ENCODE measurements at places on chromosomes 2 and 18. TPM values are rescaled to one million over a fixed set of nuclear protein-coding genes. Genes with fewer than 3 reads are reported as not detected.

DNA sequence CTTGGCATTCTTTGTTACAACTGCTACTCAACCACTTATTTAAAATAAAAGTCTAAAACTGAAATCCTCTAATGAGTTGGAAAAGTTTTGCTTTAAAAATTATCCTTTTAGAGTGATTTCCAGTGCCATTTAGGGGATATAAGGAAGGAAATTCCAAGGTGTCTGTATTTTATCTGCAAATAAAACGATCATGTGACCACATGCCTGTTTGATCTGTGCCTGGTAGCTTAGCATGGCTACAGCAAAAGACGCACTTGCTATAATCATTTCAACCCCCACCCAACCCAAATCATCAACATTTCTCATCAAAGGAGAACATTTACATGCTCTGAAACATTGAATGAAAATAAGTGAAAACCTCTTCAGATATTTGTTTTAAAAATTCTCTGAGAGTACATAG, 615.1 kb downstream of the IRS1 start:
- no peak for DNase-seq

DNA sequence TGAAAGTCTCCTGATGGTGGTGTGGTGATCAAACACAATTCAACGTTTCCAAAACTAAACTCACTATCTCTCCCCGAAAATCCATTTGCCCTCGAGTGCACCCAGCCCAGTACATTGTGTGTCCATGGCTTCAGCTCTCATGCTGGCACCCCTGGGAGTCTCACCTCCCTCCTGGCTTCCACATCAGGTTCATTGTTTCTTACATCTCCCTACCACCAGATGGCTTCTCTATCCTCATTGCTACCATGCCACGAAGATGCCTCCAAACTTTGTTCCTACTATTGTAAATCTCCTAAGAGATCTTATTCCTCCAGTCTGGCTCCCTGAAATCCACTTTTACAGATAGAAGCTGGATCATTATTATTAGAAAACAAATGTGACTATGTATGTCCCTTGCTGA, 197.0 kb downstream of the MYT1L start:
- DNase-seq = no peak

DNA sequence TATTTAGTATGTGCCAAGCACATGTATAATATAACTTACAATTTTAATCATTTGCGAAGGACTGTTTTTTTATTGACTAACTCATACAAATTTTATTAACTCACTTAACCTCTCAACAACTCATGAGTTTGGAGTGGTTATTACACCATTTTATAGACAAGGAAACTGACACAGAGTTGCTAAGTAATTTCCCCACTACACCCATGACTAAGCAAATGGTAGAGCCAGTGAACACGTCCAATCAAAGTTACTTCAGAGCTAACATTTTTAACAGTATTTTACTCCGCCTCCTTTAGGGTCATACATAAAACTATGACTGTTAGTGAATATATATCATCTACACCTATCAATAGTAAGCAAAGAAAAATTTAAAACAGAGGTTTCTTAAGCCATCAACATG, 556.7 kb upstream of the FSIP2 start:
- no peak for DNase-seq

DNA sequence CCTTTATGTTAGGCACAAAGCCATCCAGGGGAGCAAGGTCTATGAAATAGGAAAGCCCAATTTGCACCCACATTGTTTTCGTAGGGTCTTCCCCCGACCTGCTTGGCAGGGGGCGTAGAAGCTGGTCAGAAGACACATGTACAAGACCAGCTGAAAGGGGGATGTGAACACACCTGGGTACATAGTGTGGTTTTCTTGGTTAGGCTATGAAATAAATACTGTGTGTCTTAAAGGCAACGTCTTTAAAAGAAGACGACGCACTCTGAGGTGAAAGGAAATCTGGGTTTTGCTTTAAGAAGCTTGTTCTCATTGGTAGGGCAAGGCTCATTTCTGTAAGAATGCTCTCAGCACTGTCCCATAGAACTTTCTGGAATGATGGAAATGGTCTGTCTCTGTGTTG, 60.0 kb upstream of the KLF7 start:
- DNase-seq = no peak

DNA sequence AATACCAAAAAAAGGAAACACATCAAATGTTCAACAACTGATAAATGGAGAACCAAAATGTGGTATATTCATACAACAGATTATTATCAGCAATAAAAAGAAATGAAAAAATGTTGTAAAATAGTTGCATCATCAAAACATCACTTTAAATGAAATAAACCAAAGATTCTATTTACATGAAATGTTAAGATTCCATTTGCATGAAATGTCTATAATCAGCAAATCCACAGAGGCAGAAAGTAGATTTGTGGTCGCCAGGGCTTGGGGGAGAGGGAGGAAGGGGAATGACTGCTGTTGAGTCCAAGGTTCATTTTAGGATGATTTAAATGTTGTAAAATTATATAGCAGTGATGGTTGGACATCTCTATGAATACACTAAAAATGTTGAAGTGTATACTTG, 181.9 kb downstream of the RTP5 start:
- no peak for DNase-seq

GRCh38 chr18:37006742-37007141, 177.8 kb downstream of the KIAA1328 start:
- no peak for DNase-seq

GRCh38 chr18:30491815-30492551, 550.6 kb downstream of the DSC3 start:
- no peak for DNase-seq

GRCh38 chr2:241096979-241097378, 5.1 kb downstream of the MTERF4 start:
- no peak for DNase-seq

DNA sequence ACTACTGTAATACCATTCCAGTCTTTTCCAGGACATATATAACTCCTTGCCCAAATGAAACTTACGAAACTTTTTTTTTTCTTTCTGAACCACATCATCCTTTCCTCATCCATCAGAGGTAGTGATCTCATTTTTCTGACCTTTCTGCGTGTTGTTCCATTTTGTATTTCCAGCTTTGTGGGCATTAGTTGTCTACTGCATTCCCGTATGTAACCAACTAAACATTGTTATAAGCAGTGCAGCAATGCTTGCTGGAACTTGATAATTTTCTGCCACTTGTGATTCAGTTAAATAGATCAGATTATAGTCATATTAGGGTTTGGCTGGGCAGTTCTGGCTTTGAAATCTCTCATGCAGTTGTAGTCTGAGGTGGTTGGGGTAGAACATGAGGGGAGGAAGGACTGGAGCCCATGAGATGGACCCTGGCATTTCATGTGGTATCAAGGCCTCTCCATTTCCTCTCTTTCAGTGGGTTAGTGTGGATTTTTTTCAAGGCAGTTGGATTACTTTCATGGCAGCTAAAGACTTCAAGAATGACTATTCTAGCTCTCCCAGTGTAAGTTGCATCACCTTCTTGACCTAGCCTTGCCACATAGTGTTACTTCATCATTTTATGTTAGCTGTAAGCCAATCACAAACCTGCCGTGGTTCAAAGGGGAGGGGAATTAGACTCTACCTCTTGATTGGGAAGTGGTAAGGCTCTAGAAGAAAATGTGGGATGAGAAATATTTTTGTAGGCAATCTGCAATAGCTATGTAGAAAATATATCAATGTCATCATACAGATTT, 80.5 kb downstream of the EHBP1 start:
- DNase-seq = no peak

DNA sequence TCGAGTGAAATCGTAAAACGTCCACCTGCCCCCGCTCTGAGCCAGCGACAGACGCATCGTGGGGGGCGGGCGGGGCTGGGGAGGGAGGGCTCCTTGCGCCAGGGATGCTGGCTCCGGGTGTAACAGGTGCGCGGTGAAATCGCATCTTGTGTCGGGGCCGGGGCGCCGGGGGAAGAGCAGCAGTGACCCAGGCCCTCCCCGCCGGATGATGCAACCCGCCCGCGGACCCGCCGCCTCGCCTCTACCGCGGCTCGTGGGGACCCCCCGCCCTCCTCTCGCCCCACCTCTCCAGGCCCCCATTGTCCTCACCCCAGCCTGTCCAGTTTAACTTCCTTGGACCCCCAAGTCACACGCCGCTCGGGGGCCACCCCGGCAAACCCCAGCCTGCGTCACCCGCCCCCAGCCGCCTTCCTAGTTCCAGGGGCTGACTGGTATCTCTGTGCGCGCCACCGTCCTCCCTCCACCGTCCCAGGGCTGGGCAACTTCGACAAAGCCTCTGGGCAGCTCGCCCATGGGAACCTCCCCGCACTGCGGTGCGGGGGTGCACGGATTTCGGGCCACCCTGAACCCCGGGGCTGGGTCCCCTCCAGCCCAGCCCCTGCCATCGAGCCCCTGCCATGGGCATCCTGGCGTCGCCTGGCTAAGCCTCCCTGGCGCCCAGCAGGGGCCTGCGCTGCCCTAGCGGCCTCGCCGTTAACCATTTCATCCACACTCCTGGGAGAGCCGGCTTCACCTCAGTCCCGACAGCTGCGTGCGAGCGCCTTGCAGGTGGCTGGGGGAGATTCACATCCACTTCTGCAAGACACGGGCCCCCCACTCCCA, 799 bp upstream of the KIF1A start:
- no peak for DNase-seq

DNA sequence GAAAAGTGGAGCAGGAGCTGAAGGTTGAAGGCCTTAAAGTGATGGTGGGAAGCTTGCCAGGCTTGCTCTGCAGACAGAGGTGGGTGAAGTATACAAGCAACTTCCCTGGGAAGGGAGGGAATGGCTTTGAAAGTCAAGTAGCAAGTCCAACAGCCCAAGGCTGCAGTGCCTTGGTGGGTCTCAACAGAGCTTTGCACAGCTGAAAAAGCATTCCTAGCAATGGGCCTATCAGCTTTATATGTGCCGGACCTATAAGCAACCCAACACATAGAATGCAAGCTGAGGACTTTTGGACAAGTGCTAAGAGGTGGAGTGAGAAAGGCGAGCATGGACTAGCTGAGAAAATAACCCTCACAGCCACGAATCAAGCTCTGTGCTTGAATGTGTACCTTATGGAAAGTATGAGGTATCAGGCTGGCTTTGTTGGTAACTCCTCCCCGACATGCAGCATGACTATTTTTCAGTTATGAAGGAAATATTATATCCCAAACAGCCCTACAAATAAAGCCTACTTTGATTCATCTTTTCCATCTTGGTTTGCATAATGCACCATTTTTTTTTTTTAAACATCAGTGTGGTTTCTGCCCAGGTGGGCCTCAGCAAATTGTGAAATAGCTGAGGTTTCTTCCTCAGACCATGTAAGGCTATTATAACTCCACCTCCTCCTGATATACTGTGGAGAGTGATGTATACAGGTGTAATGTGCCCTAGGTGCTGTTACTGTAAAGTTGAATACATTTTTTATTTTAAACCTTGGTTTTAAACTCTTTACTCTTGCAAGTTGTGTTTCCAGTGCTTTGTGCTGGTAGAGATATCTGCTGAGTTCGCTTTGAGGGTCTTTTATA, 241.4 kb upstream of the CXCR4 start:
- no peak for DNase-seq

DNA sequence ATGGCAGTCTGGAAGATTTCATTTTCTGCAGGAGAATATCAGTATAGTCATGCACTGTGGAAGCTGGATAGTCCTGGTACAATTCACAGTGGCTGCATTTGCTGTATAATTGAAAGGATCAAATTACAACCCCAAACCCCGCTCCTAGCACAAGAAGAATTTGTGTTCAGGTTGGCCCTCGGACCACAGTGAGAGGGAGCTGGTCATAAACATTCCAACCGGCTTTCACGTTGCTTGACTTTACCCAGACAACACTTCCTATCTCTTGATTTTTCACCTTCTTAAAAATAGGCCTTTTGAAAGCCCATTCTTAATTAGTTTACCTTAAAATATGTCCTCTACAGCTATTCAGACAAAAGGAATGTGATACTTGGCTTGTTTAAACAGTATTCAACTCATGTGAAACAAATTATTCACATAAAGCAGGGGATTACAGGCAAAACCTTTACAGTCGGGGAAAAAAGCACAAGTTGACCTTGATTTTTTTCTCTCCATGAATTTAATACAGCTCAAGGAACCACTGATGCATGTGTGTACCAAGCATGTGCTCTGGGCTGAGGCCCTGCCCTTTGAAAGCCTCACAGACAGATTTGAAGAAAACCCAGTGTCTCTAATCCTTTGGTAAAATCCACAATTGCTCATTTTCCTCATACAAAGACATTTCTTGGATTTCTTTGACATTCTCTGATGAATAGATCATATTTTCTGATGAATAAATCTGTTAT, 143.0 kb upstream of the SOX11 start:
- peak; percentile 64 for DNase-seq

DNA sequence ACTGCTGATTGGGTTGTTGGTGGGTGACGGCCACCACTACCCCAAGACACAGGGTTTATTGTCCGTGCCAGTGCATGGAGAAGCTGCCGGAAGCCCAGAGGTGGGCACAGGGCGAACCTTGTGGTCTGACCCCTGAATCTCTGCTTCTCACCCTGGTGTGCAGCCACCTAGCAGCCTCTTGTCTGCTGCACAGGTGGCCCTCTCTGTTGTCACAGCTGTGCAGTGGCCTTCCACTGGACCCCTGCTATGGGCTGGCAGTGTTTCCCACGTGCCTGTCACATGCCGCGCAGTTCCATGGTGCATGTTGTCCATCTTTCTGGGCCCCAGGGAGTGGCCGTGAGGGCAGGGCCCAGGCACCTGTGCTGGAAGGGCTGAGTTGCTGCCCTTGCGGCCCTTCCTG, 15.2 kb downstream of the ATG4B start:
- no peak for DNase-seq

- DNase-seq = no peak
Observed at GRCh38 chr2:200635251-200635650, 49.4 kb downstream of the AOX1 start.

GRCh38 chr2:147110317-147110716, 734.5 kb upstream of the ACVR2A start:
- no peak for DNase-seq

GRCh38 chr2:152427902-152428301, 92.9 kb downstream of the FMNL2 start:
- no peak for DNase-seq

DNA sequence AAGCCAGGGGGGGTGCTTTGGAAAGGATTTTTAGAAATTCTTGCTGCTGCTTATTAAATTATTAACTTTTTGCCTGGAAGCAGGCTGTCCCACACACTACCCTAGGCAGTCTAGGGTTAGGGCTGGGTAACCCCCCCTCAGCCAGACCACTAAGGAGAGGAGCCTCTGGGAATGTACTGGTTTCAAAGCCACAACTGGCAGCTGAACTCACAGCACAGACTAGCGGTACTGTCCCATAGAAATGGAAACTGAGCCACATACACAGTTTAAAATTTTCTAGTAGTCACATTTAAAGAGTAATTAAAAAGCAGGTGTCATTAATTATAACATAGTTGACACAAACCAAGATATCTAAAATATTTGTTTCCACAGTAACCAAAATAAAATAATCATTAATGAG, 50.1 kb downstream of the SPRED2 start:
- DNase-seq = no peak

GRCh38 chr18:13536578-13536977, 189.8 kb downstream of the FAM210A start:
- no peak for DNase-seq

GRCh38 chr18:45771587-45772480, 47.9 kb downstream of the SLC14A1 start:
- no peak for DNase-seq

Gene OXER1
- total RNA-seq = not detected

Gene MAP2
- 0.21 TPM for total RNA-seq

Gene NTSR2
- not detected for total RNA-seq

Gene SAG
- total RNA-seq = not detected

Gene TYMS
- total RNA-seq = 113 TPM

Gene ARID5A
- 6.3 TPM for total RNA-seq

Gene IGFBP2
- total RNA-seq = 0.60 TPM

Gene FBXO36
- 3.8 TPM for total RNA-seq

Measured in SJSA1 (cell line).